ENCODE measurements at places on chromosomes 2 and 18. TPM values are rescaled to one million over a fixed set of nuclear protein-coding genes. Genes with fewer than 3 reads are reported as not detected.

Gene ADAM23
- total RNA-seq, result 29.6 TPM

DNA sequence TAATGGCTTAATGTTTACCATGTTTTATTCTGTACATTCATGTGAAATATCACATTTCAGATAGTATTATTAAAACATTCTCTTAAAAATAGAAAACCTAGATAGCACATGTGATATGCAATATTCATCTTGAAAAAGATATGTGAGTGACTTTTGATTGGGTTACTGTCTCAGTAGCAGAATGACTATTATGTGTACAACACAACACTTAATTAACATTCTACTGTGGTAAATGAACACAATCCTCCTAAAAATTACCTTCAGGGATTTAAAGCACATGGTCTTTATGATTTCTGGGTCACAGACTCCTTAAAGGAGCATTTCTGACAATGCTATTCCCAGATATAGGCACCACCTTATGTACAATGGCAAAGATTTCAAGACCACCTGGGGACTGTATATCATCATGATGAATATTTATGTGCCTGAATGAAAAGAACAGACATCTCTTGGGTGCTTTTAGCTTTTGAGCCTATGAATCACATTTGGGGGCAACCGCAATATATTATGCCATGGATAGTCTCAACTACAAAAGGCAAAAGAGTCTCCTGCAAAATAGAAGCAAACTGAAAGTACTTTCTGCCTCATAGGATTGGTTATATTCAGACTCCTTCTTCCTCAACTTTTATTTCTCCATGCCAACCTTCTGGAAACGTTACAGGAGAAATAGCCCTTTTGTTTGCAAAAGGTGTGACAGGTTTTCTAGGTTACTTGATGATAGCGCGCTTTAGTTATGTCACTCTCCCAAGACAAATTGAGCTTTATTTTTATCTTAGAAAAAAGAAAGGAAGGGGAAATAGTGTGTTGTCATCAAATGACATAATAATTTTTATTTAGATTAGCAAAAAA, 259.0 kb downstream of the CALCRL start:
- no peak overlapping the region for H3K27ac ChIP-seq
- DNase-seq, result no peak
- no peaks in the 10 kb centered on the region for H3K27me3 ChIP-seq
- H3K36me3 ChIP-seq, result no peaks in the 10 kb centered on the region
- no peaks in the 10 kb centered on the region for H3K4me1 ChIP-seq

DNA sequence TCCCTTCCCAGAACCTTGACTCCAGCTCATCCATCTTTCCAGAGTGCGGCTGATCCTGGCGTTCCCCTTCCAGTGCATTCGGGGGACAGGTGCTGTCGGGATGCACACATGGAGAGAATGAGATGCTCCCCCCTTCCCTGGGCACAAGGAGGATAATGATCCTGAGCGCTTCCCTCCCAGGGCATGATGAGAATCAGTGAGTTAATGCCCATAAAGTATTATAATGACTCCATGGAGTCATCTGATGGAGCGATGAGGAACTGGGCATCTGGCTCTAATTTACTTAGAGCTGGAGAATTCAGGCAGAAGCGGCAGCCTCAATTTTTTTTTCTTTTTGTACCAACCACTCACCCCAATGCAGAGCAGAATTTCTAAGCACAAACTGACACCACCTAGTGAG, 79.6 kb upstream of the SKOR2 start:
- H3K4me3 ChIP-seq, result no peak overlapping the region
- no peaks in the 10 kb centered on the region for H3K4me1 ChIP-seq

- no peak overlapping the region for H3K27ac ChIP-seq
- DNase-seq, result no peak
- H3K4me3 ChIP-seq, result no peak overlapping the region
- no peaks in the 10 kb centered on the region for H3K27me3 ChIP-seq
- no peaks in the 10 kb centered on the region for H3K36me3 ChIP-seq
These were observed 636.0 kb upstream of the LRATD1 start for GRCh38 chr2:13996527-13996926.

DNA sequence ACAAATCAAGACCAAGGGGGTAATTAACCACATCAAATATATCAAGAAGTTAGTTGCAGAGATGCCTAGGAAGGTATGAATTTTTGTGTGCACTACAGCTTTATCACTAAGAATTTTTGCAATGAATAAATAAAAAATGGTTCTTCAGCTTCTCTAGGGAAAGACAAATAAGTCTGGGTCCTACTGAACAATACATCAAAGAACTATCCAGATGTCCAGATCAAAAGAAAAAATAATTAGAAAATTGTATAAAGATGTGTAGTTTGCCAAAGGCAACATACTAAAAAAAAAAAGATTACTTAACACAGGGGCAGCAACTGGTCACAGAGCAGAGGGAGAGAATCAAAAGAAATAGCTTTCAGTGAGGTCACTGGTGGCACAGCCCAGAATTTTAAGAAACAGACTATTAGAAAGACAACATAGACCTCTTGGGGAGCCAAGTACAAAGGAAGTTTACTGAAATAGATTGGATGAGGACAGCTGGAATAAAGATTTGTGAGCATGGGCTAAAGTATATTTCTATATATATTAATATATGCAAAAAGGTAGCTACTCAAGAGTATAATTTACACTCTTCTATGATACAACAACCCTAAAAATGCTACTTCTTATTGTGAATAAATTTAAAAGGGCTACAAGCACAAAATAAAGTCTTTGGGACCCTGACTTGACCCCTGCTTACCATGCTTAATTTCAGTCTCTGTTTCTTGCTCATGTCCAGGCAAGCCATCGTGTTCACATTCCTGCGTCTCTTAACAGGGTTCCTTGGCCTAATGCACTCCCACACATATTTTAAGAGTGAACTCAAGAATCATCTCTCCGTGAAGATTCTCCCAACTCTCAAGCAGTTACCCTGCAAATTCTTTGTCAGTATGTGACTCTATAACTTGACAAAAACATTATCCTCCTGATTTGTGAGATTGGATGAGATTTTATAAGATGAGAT, 99.0 kb upstream of the GRB14 start:
- H3K4me1 ChIP-seq, result no peaks in the 10 kb centered on the region
- H3K36me3 ChIP-seq, result no peaks in the 10 kb centered on the region
- H3K27me3 ChIP-seq, result no peaks in the 10 kb centered on the region
- H3K27ac ChIP-seq, result no peak overlapping the region
- H3K4me3 ChIP-seq, result no peak overlapping the region

DNA sequence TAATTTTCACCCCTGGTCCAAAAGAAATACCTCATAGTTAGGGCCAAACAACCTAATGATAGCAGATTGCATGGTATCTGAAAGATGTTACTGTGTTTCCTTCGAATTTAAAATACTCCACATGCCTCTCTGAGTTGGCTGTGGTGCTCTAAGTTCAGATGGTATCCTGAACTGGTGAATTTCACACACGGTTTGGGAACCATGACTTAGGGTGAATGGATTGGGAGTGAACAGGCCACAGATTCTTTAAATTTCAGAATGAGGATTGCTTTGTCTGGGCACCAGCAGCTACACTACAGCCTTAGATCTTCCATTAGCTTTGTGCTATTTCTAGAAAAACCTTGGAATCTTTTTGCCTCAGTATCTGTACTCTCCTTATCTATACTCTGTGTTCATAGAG, 6.2 kb downstream of the GMCL1 start:
- peaks cover 2% of the 10 kb centered on the region for H3K36me3 ChIP-seq
- H3K4me1 ChIP-seq, result peaks cover 27% of the 10 kb centered on the region
- H3K27me3 ChIP-seq, result no peaks in the 10 kb centered on the region
- peak overlapping the region; percentile 86 for H3K27ac ChIP-seq
- H3K4me3 ChIP-seq, result no peak overlapping the region
